ENCODE measurements at places on chromosomes 2 and 18. TPM values are rescaled to one million over a fixed set of nuclear protein-coding genes. Genes with fewer than 3 reads are reported as not detected.

GRCh38 chr18:27803957-27804356 lies 373.0 kb downstream of the CDH2 start:
- no peak for DNase-seq

DNA sequence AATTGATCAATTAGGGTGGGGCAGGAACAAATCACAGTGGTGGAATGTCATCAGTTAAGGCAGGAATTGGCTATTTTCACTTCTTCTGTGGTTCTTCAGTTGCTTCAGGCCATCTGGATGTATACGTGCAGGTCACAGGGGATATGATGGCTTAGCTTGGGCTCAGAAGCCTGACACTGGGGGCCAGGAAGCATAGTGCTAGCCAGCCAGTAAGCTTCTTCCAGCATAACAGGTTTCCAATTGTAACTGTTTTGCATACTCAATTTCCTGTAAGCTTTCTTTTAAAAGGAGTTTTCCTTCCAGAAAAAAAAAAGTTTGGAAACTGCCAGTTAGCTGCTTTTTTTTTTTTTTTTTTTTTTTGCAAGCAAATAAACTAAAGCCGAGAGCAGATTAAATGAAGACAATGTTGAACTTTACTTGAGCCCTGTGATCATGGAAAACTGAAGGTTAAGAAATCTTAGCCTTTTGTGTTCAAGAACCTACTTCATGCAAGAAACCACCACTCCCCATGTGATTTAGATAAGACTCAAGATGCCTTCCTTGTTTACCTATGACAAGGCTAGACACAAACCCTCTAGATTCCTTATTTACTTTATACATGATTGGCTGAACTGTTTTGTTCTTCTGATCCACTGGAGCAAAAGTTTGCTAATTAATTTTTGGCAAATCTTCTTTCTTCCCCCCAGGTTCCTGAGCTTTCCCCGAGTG lies 126.9 kb upstream of the LINC00305 start:
- no peak for DNase-seq

DNA sequence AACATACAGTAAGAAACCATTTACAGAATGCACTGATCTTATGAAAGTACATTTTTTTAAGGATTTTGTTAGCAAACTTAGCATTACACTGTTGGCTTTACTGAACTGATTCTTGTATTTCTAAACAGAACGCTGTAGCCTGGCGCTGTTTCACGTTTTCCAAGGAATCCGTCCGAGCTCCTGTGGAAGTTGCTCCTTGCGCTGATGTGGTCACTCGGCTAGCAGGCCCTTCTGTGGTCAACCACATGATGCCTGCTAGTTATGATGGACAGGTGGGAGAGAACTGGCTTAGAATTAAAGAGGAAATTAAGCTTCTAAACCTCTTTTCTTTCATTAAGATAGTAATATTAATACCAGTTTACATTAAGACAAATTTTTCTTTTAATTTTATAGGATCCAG lies 76.8 kb downstream of the CEP192 start:
- DNase-seq: no peak

GALNT1 gene
- total RNA-seq: 57.2 TPM

DNA sequence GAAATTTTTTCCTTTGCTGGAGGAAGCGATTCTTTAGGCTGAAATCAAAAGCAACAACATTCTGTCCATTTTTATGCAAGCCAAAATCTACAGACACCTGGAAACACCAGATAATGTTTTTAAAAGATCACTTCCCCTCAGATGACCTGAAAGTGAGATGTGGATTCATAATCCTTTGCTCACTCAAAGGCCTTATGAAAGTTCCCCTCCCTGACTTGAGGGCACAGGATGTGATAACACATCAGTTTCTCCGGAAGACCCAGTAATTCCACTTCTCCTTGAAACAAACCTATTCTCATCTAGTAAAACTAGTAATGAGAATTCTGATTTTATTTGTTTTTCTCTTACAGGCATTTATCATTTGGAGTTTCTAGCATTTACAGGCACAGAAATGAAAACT lies 218.3 kb upstream of the RND3 start:
- DNase-seq: no peak
